ENCODE measurements at places on chromosomes 5 and 9. TPM values are rescaled to one million over a fixed set of nuclear protein-coding genes. Genes with fewer than 3 reads are reported as not detected.

- peak; percentile 50 for DNase-seq
Measured at GRCh38 chr5:179763215-179763945, 30.4 kb upstream of the LTC4S start.

DNA sequence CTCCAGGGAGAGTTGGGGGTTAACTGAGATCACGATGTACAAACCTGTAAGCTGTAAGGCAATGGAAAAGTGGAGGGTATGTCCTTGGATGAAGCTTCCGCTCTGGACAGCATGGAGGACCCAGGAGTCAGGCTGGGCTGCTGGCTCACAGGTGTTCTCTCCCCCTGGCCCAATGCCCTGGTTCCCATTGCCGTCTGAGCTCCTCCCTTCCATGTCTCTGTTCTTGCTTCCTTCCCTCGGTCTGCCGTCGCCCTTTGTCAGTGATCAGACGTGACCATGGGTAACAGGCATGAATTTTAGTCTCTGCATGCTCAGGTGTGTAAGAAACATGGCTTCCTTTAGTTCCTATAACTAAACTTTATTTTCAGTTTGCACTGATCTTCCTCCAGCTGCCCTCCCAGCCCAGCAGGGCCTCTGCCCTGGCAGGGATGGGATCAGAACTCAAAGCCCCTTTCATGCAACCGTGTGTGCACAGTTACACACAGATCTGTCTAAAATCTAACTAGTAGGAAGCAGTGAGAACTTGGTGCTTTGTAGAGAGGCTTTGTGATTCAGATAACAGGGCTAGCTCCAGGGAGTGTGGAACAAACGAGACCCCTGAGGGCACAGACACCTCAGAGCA is 51.7 kb upstream of the KCNMB1 start:
- DNase-seq, result peak; percentile 19

- DNase-seq, result no peak
Measured at GRCh38 chr5:162289489-162289888, 221.9 kb downstream of the GABRG2 start.

- no peak for DNase-seq
Measured at GRCh38 chr5:173829826-173830225, 58.3 kb upstream of the CPEB4 start.

- DNase-seq, result no peak
Measured at GRCh38 chr5:110957934-110958333, 113.6 kb upstream of the TSLP start.

GRCh38 chr5:117486261-117486660 is 911.6 kb upstream of the SEMA6A start:
- DNase-seq, result no peak

- no peak for DNase-seq
Measured at GRCh38 chr9:131190191-131190590, 64.8 kb downstream of the NUP214 start.

- DNase-seq, result no peak
Measured at GRCh38 chr5:156019571-156020180, 307.3 kb upstream of the SGCD start.

DNA sequence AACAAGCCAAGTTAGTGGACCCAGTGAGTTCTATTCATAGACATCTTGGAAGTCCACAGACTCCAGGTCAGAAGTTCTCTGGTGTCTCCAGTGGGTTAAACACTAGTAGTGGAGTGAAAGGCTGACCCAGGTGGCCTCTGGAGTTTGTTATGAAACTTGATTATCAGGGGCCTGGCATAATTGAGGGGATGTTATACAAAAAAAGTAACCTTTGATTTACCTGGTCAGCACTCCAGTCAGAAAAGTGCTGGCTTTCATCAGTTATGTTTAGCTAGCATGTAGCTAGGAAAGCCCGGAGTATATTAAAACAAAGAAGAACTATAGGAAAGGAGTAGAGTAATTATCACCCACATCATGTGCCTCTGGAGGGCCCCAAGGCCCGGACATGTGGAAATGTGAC is 171.1 kb downstream of the CD180 start:
- no peak for DNase-seq

DNA sequence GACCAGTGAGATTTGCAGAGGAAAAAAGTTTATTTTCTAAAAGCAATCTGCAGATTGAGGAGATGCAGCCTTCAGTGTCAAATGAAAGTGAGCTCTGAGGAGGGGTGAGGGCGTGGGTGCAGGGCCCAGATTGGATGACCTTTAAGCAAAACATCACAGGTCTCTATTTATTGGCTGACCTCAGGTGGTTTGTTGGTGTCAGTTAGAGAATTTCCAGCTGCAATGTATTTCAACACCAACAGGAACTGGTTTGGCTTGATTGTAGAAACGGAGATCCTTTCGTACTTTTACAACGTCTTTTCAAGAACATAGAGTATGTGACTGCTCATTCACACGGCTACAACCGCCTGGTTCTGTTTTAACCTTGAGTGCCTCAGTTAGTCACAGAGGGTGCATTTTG is 1069.1 kb downstream of the EFNA5 start:
- no peak for DNase-seq

- no peak for DNase-seq
Measured at GRCh38 chr9:100465761-100466160, 7.2 kb upstream of the TMEFF1 start.

GRCh38 chr5:4372481-4372880 is 767.6 kb upstream of the ADAMTS16 start:
- DNase-seq, result no peak

DNA sequence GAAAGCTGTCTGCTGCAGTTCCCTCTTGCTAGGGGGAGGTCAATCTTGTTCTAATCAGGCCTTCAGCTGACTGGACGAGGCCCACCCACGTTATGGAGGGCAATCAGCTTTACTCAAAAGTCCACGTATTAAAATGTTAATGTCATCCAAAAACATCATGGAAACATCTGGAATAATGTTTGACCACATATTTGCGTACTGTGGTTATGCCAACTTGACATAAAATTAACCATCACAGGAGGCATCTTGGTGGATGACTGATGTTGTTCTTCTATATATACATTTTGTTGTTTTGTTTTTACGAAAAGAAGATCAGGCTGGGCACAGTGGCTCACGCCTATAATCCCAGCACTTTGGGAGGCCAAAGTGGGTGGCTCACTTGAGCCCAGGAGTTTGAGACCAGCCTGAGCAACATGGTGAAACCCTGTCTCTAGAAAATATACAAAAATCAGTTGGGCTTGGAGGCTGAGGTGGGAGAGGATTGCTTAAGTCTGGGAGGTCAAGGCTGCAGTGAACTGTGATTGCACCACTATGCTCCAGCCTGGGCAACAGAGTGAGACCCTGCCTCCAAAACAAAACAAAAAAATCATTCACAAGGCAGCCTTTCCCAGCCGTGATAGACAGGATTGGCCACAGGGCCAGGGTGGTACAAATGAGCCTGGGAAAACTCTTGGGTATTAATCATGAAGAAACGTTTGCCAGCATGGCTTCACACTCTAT is 33.8 kb upstream of the PRXL2C start:
- no peak for DNase-seq

- DNase-seq, result no peak
Measured at GRCh38 chr9:7121055-7121454, 363.3 kb downstream of the KDM4C start.

GRCh38 chr5:62306896-62307689 is 1.1 kb downstream of the KIF2A start:
- DNase-seq, result peak; percentile 49

DNA sequence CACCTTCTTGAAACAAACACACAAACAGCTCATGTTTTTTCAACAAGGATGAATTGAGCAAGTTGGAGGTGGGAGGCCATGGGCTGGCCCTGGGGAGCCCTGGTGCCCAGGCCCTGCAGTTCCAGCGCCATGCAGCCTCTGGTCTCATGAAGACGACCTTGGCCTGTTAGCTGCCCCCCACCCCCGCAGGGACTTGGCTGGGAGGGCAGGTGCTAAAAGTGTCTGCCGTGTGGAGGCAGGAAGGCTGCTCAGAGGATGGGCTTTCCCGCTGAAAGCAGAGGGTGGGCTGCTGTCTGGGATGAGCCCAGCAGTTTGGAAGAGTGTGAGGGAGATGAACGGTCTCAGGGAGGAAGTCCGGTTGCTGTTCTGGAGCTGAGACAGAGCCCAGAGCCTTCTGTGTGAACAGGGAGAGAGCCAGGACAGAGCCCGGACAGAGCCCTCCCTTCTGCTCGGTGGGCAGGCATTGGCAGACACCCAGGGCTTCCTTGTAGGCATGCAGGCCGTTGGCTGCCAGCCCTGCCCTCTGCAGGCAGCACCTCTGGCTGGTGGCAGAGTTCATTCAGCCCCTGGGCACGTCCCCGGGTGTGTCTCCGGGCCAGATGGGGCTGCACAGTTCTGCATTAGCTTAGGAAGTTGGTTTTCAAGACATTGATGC is 18.7 kb downstream of the ROPN1L start:
- DNase-seq, result no peak

DNA sequence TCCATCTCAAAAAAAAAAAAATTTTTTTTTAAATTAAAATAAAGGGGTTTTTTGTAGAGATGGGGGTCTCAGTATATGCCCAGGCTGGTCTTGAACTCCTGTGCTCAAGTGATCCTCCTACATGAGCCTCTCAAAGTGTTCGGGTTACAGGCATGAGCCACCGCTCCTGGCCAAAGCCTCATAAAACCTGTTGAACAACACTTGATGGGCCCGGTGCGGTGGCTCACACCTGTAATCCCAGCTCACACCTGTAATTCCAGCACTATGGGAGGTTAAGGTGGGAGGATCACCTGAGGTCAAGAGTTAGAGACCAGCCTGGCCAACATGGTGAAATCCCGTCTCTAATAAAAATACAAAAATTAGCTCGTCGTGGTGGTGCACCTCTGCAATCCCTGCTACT is 7.7 kb upstream of the NPM1 start:
- no peak for DNase-seq

- DNase-seq, result no peak
Measured at GRCh38 chr9:79592726-79593493, 21.1 kb downstream of the TLE4 start.

DNA sequence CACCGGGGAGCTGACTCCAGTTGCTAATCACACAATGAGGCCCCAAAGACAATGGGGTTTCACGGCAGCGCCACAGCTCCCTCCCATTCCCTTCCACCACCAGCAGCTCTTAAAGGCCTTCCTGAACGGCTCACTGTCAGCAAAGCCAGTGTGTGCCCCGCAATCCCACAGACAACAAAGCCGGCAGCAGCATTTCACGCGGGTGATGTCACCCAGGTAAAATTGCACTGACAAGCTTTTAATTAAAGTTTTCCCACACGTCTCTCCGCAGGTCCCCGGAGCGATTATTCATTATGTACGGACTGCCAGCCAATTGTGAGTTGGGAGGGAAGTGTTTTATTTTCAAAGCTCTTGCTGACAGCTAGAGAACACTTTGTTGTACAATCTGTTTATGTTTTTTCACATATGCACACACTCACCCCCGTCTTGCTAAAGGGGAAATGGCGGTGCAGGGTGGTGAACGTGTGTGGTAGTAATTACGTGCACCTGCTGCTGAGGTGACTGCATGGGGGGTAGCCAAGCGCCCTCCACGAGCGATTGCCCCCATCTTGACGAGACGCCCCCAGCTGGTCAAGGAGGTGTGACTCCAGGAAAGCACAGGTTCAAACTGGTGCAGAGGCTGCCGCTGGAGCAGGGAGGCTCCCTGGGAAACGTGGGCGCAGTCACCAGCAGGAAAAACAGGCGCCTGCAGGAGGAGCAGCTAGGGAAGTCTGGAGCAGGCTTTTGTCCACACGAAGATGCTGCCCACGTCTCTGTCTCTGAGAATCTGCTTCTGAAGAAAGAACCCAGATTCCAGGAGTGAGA is 65.0 kb downstream of the IRX2 start:
- no peak for DNase-seq

DNA sequence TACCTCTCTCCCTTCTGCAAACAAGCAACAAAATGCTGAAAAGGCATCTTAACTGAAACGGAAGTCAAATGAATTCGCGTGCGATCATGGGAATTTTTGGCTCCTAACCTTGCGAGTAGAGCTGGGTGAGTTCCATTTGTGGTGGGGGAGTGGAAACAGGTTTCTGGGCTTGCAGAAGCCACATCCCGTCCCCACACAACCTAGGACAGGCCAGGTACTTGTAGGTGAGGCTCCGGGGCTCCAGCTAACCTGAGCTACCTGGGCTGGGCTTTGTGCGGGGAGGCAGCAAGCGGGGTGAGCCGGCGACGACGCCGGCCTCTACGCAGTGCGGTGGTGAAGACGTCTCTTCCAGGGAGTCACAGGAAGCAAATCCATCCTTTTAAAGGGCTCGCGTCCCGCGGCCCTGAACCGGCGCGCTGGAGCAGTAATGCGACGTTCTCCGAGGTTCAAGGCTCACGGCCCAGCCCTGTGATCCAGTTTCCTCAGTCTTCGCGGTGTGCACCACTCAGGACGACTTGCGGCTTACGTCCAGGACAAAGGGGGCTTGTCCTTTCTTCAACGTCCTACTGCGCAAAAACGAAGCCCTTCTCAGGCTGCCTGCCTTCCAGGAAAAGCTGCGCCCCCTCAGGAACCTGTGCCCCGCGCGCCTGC is 567 bp upstream of the SPIN1 start:
- DNase-seq, result peak; percentile 52

- no peak for DNase-seq
Measured at GRCh38 chr5:56159521-56159947, 73.6 kb downstream of the ANKRD55 start.

DNA sequence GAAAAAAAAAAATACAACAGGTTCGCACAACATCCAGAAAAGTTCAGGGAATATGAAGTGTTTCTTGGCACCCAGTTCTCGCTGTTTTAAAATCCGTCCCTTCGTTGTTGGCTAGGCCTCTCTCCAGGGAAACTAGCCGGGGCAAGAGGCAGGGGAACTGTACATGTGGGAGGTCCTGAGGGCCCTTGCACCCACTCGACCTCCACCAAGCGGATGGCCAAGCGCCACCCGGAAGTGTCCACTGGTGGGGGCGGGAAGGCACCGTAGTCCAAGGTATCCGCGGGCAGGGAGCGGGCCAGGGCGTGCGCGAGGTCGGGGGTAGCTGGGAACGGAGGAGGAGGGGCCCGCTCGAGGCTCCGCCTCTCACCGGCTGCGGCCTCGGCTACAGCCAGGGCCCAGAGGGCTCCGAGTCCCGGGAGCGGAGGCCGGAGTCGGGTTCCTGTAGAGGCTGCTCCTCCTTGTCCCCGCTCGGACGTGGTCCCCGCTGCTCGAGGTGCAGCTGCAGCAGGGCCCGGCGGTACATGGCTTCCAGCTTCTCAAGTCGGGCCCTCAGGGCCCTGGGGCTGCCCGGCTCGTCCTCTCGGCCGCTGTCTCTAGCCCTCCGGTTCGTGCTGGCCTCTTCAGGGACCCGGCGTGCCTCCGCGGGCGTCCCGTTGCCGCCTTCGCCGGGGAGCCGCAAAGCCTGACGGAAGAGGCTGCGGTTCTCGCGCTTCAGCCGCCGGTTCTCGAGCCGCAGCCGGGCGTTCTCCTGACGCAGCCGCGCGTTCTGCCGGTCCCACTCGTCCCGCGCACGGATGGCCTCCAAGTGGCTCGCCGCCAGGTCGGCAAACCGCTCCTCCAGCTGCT is 720 bp downstream of the TUSC1 start:
- peak; percentile 85 for DNase-seq

GRCh38 chr9:18910435-18910834 is 122.6 kb downstream of the SAXO1 start:
- DNase-seq, result no peak

The RANBP17 gene
- 0.83 TPM for polyA plus RNA-seq

The CNTNAP3 gene
- polyA plus RNA-seq, result 0.68 TPM

The MTRR gene
- polyA plus RNA-seq, result 18.1 TPM

The PCDHB3 gene
- polyA plus RNA-seq, result 0.09 TPM

The SLC36A3 gene
- polyA plus RNA-seq, result not detected

The F2RL2 gene
- polyA plus RNA-seq, result 0.54 TPM

The ZNF366 gene
- polyA plus RNA-seq, result 0.76 TPM

The CWC27 gene
- 9.8 TPM for polyA plus RNA-seq

The COL23A1 gene
- polyA plus RNA-seq, result 0.21 TPM

The GFI1B gene
- not detected for polyA plus RNA-seq

All from liver (tissue), 10 donors.